HL-60 (cell line): ENCODE measurements at places on chromosomes 1 and 21.

- peak; percentile 39 for DNase-seq
Observed at GRCh38 chr21:30194701-30195299, 21.1 kb downstream of the CLDN8 start.

DNA sequence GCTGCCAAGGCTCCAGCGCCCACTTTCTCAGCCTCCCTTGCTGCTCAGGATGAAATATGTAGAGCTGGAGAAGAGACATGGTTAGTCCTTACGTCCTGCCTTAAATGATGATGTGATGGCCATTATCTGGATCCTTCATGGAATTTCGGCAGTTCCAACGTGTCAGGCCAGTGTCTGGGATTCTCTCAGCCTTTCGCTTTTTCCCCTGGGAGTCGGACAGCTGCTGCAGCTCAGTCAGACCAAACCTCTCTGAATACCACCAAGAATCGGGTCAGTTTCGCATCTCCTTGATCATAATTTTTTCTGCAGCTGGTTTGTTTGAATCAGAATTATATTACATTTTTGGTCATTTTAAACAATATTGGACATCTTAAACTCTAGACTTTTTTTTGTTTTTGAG lies 22.3 kb upstream of the KLHDC8A start:
- no peak for DNase-seq

- DNase-seq = no peak
Observed at GRCh38 chr21:44337941-44338895, 972 bp downstream of the CFAP410 start.

- no peak for DNase-seq
Observed at GRCh38 chr1:110538075-110538474, 19.1 kb upstream of the KCNA10 start.

GRCh38 chr1:112769611-112770010 lies 54.5 kb upstream of the PPM1J start:
- DNase-seq = no peak

GRCh38 chr1:72846476-72847278 lies 564.3 kb upstream of the NEGR1 start:
- no peak for DNase-seq

DNA sequence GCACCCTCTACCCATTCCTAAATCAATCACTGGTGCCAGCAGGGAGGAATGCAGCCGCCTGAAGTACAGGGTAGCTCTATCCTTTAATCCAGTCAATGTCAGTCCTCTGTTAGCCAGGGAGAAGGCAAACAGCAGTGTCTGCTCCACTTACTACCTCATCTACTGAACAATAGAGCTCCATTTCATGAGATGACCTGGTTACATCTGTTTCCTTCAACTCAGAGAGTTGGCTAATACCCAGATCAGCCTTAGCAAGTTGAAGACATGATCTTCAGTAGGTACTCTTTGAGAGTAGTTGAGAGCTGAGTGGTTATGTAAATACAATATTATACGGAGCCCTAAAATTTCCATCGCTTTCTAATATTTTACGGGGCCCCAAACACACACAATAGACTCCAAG lies 46.1 kb upstream of the CD34 start:
- no peak for DNase-seq

GRCh38 chr1:59678493-59679228 lies 136.1 kb upstream of the HOOK1 start:
- DNase-seq = no peak

DNA sequence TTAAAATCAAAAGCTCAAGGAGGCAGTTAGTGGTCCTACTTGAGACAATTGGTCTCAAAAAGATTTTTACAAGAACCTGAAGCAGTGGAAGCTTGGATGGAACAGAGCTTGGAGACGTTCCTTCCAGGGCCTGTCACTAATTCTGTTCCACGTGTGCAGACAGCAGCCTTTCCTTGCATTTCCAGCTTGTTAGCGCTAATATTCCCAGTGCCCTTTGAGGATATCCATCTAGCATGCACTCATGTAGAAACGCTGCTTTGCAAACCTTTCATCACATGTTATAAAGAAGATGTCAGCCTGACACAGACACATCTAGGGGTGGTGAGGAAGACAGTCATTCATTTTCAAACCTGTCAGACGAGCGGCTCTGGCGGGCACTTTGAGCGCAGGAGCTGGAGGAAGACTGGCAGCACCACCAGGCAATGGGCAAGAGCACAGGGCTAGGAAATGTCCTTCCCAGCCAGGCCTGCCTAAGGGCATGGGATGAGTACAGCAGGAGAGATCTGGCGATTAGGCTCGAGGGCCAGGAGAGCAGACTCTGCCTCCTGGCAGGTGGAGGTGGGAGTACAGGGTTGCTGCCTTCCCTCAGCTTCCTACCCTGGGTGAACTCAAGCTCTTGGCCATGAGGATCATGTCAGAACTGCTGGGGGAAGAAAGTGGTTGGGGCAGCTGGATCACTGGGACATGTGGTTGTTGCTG lies 55.5 kb downstream of the CASQ2 start:
- no peak for DNase-seq

DNA sequence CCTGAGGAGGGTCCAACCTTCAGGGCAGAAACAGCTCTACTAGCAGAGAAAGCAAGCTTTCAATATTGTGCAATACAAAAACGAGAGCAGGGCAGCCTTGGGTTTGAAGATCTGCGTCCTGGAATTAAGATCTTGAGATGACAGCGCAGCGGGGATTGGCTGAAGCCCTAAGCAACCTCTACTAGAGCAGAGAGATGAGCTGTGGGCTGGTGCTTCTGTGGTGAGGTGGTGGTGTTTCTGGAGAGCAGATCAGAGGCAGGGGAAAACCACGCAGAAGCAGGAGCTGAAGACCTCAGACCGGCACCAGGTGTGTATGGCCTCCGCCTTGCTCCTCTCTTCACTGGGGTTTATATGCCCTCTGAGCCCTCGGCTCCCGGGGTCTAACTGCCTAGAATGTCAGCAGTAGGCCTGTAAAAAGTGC lies 12.5 kb downstream of the TRAF3IP3 start:
- peak; percentile 87 for DNase-seq

DNA sequence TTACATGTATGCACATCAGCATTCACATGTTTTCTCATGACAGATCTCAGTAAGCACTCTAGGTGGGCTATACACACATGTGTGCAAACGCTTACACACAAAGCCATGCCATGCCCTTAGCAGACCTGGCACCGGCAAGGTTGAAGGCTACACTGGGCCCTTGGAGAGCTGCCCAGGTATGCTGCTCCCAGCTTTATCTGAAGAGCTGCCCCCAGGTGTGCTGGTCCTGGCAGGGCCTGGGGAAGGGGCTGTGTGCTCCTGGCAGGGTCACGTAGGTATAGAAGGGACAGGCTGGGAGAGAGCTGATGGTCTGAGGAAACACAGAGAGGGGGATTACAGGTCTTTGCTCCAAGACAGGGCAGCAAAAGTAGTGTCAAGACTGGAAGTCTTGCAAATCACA lies 146.7 kb upstream of the VANGL1 start:
- DNase-seq = no peak
